ENCODE measurements at places on chromosomes 5 and 9.

DNA sequence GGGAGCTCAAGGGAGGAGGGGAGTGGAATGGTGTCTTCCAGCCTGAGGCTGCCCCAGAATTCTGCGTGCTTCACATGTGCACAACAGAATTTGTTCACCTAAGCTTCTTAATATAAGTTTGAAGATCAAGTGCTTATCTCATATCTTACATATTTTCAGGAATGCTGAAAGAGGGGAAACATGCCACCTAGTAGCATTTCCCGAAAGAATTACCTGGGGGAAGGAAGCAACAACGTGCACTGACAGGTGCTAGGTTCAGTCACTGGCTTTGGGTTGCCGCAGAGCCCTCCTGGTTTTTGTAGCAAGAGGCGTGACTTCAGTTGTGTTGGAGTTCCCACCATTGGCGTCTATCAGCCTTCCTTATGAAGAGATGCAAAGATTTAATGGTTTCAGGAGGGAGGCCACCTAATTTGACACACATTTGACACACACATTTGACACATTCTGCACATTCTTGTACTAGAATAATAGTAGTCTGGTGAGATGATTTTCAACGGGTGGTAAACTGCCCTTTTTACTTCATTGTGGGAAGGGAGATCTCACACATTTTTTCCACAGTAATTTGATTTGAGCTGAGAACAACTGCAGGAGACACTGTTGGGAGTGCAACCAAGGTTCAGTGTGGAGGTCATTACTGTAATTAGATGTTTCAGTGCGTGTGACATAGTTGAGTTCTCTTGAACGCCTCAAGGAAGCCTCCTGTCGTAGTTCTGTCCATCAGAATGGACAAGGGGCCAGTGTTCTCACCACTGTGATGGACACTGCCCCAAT lies 481.3 kb downstream of the CCDC171 start:
- no peak for DNase-seq

DNA sequence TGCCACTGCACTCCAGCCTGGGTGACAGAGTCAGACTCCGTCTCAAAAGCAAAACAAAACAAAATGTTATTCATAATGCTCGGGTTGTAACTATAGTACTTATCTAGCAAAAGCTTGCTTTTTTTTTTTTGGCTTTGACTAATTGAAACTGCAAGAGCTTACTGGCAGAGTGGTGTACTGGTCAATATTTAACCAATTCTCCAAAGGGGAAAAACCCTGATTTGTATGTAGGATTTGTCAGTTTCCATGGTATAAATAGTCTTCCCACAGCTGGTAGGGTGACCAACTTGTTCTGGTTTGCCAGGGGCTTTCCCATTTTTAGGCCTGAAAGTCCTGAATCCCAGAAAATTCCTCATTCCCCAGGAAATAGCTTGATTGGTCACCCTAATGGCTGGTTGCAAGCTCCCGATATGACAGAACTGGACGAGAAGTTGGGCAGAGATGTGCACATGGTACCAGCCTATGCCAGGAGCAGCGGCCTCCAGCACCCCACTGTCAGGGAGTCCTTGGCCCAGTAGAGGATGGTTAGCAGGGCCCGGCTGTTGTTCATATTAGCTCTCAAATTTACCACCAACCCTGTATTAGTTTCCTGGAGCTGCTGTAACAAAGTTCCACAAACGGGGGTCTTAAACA lies 58.0 kb downstream of the FXN start:
- DNase-seq = no peak

GRCh38 chr5:2983583-2984300 lies 232.3 kb upstream of the IRX2 start:
- DNase-seq = no peak

GRCh38 chr9:18215626-18216025 lies 258.3 kb upstream of the ADAMTSL1 start:
- DNase-seq = no peak

DNA sequence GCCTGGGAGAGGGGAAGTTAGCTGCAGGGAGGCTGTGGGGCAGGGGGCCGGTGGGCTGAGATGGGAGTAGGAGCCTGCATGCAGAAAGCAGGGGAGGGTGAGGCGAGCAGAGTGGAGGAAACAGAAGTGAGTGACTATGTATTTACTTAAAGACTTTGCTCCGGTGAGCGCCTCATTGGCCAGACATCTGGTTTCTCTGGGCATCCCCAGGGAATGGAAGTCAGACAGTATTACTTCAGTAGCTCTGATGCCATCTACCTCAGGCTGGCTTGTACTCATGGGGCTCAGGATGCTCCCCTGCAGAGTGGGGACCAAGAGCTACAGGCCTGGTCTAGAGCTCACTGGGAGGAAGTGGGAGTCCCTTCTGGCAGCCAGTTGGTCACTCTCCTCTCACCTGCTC lies 78.2 kb upstream of the ARAP3 start:
- no peak for DNase-seq

- DNase-seq = no peak
Observed at GRCh38 chr5:20331826-20332225, 343.8 kb upstream of the CDH18 start.

- no peak for DNase-seq
Observed at GRCh38 chr9:113463418-113464285, at the start of gene RGS3. Gene RGS3 (plus strand): TSS chr9:113463727. CDS start chr9:113463803, 76 bp downstream.

DNA sequence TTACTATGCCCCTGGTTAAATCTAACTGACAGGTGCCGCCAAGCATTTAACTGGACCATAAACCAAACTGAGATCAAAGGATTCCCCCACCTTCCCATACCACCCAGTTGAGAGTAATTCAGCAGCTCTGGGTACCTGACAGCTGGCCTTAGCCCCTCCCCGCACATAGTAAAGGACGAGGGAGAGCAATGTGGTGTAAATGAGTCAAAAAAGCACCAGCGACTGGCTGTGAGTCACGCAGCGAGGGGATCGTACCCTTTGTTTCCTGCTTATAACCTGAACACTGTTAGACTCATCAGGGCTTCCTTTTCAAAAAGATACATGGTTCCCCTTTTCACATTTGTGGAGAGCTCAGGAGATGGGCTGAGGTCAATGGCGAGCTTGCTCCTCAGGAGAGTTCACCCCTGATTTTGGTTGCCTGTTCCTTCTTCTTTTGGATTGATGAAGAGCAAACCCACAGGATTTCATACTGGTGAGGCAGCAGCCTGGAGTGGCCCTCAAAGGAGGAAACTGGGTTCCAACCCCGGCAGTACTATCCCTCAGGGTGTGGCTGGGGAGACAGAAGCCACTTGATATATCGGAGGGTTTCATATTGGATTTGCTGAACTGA lies 71.5 kb downstream of the ANKRD33B start:
- no peak for DNase-seq

DNA sequence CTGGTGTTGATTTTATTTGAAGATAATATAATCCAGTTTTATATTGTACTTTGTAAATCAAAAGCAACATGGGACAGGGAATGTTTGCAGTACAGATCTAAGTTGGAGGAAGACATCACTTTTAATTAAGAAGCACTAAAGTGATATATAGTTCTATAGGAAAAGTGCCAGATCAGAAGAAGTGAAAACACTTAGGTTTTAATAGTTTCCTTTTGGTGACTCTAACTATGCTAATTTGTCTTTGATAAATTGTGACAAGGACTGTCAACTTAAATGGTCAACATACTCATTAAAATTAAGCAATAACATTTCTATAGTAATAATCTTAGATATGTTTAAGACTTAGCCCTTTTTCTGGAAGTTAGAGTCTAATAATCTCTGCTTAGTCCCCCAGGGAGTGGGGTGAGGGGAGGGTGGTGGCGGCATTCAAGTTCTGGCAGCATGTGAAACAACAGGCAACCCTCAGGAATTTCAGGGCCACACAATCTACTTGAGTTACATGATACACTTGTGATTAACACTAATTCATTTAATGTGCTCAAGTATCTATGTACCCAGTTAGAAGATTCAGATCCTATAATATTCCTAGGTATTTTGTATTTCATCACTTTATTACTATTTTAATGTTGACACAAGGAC lies 1026.5 kb downstream of the NR2F1-AS1 start:
- no peak for DNase-seq

DNA sequence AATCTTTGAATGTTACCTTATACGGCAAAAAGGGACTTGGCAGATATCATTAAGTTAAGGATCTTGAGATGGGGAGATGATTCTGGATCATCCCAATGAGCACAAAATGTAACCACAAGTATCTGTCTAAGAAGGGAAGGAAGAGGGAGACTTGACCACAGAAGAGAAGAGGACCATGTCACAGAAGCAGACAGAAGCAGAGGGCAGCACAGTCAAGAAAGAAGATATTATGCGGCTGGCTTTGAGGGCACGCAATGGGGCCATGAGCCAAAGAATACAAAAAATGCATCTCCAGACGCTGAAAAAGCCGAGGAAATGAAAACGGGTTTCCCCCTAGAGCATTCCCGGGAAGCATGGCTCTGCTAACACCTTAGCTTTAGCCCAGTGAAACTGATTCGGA lies 225.3 kb downstream of the NR2F1-AS1 start:
- no peak for DNase-seq

DNA sequence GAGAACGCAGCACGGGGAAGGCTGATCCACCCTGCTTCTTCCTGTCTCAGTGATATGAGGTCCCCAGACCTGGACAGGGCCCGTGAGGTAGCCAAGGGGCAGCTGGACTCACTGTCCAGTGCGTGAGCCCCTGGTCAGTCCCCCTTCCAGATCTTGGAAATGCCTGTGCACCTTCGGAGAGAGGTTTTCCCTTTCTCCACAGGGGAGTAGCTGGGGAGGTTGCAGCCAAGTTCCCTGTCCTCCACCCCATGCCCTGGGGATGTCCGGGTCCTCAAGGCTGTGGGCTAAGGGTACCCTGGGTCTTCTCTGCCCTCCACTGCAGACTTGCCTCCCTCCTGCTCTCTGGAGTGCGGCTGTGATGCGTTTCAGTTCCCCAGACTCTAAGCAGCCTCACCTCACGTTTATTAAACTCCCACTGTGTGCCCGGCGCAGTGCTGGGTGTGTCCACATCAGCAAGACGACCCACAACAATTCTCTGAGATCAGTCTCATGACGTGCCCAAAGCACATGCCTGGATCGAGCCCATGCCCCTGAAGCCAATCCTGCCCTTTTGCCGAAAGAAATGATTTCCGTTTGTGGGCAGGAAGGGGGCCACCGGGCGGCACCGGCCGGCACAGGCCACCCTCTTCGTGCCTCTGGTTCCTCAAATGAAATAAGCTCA lies 101.3 kb upstream of the PHYKPL start:
- no peak for DNase-seq

DNA sequence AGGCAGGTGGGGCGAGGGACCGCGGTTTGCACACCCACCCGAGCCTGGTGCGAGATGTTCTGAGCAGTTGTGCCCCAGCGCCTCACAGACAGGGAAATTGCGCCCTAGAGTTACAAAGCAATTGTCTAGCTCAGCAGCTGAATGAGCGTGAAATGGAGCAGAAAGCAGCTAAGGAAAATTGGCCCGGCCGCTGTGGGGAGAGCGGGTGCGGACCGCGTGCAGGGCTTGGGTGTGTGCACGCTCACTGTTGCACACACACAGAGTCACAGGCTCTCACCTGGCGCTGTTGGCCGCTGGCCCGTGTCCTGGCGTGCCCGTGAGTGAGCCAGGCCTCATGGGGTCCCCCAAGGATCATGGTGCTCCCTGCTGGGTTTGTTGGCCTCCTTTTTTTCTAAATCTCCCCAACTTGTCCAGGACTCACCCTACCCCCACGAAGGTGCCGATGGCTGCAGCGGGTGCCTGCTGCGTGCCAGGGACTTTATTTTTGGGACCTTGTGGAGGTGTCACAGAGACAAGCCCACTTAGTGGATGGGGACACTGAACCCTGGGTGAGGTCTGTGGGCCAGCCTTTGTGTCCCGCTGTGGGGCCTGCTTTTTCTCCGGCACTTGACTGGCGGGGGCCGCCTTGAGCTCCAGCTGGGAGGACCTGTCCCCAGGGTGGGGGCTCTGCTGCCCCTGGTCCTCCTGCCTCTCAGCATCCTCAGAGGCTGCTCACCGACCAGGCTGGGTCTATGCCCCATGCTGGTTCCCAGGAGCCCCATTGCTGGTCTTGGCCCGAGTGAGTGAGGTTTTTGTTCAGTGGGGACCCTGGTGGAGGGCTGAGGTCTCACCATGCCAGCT lies 5.2 kb downstream of the RXRA start:
- DNase-seq = no peak

DNA sequence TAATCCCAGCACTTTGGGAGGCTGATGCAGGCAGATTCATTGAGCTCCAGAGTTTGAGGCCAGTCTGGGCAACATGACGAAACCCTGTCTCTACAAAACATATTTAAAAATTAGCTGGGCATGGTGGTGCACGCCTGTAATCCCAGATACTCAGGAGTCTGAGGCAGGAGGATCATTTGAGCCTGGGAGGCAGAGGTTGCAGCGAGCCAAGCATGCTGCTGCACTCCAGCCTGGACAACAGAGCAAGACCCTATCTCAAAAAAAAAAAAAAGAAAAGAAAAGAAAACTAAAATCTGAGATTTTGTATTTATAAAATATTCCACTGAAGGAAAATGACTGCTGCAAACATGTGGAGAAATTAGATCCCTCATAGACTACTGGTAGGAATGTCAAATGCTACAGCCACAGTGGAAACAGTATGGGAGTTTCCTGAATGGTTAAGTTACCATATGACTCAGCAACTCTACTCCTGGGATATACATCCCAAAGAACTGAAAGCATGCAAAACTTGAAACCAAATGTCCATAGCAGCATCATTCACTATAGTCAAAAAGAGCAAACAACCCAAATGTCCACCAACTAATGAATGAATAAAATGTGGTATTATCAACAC lies 106.1 kb downstream of the UBAP2 start:
- no peak for DNase-seq

DNA sequence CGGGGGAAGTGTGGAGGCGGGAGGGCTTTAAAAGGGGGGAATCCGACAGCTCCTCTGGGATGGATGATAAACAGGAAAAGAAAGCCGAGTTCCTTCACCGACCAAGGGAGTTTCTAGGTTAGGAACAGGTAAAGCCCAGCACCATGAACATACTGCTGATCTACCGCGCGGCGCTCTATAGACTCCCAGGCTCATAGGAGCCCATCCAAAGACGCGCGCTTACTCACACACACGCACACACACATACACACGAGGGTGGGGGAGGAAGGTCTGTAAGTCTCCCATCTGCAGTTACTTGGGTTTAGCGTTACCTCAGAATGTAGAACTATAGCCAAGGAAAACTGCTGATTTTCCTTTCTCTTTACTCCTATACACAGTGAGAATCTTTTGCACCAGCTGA lies 2.6 kb upstream of the GABRB2 start:
- no peak for DNase-seq

DNA sequence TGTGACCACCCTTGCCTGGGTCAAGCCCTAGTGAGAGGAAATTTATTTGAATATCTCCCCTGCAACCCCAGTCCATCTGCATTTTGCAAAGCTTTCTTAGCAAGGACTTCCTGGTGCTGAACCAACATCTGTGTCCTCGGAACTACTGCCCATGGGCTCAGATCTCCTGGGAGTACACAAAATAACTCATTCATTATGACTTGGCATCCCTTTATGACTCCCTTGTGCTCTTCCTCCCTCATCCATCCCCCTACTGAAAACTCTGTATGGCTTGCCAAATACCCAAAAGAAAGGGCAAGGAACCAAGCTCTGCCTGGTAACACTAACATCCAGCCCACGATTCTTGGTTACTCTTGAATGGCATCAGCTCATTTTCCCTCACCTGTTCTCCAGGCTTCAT lies 368.5 kb downstream of the NTRK2 start:
- no peak for DNase-seq

Data from hematopoietic multipotent progenitor cell treated with erythropoietin and hydrocortisone succinate and interleukin-3 and kit ligand, for 8 days (in vitro differentiated cells).